ENCODE measurements at places on chromosomes 4 and X.
A peak's percentile ranks its signal among the peaks of the same experiment; 100 is the strongest.

DNA sequence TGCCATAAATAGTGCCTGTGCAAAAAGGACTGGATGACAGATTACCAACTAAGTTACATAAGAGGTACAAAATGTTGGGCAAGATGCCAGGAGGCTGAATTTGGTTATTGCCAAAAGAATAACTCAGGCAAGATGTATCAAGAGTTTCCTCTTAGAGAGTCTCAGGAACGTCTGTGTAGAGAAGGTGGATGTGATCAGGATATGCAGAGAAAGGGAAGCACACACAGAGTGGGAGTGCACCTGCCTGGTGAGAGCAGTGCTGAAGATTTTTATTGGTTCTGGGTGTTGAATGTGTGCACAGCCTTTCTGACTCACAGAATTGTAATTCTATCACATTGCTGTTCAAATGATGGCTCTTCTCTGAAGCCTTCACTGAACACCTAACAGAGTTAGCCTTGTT, 156.8 kb upstream of the HS3ST1 start:
- no peak for DNase-seq

GRCh38 chr4:6620296-6620695, 20.2 kb upstream of the MRFAP1 start:
- DNase-seq: no peak

GRCh38 chr4:185358514-185358913, 37.2 kb downstream of the LRP2BP start:
- no peak for DNase-seq

DNA sequence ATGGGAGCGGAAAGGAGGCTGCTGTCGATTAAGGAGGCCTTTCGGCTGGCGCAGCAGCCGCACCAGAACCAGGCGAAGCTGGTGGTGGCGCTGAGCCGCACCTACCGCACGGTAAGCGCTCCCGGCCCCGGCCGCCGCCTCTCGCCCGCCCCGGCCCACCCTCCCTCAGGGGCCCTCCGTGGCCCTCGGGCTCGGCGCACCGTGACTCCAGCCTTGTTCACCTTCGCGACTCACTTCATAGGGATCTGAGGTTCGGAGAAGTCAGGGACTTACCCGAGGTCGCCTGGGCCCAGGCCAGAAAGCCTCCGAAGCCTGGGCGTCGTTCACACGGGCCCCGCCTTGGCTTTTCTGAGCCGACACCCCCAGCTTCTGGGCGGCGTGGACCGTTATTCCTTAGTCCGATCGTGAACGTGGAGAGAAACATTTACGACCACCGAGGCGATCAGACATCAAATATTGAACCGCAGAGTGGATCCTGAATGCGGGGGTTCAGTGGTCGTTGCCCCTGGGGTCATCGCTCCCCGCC, 362 bp downstream of the NCAPG start:
- no peak for DNase-seq

- DNase-seq: peak; percentile 98
These were observed 8.6 kb upstream of the ZNF157 start for GRCh38 chrX:47361538-47362511.

GRCh38 chr4:158823461-158823873, 54.6 kb downstream of the FNIP2 start:
- DNase-seq: no peak

DNA sequence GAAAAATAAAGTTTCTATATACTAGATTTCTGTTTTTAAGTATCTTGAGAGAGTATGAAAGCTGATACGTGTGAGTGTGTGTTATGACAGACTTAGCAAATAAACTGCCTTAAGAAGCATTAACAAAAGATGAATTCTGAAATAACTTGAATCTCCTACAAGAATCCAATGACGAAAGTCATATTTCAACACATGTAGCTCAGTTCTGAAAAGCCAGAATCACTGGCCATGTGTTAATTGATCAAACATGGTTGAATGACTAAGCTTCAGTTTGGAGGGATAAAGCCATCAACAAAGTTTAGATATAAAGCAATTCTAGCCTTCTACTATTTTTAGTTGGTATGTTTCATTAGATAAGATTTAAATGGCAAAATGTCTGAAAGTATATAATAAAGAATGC, 88.5 kb upstream of the ETNPPL start:
- DNase-seq: no peak

DNA sequence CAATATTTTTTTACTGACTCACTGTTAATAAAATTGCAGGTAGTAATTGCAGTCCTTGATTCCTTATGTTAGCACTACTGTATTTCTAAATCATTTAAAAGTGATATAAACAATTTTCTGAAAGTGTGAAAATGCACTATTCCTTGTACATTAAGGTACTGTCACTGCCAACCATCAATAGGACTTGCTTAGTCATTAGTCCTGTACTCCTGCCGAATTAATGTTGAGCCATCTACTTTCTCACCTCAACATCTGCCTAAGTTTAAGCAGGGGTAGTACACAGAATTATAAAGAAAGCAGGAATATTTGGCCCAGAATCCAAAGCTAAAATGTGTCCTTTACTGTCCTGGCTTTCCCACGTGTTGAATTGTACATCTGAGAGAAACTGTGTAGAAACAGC, 87.0 kb upstream of the TRPC3 start:
- peak; percentile 4 for DNase-seq

DNA sequence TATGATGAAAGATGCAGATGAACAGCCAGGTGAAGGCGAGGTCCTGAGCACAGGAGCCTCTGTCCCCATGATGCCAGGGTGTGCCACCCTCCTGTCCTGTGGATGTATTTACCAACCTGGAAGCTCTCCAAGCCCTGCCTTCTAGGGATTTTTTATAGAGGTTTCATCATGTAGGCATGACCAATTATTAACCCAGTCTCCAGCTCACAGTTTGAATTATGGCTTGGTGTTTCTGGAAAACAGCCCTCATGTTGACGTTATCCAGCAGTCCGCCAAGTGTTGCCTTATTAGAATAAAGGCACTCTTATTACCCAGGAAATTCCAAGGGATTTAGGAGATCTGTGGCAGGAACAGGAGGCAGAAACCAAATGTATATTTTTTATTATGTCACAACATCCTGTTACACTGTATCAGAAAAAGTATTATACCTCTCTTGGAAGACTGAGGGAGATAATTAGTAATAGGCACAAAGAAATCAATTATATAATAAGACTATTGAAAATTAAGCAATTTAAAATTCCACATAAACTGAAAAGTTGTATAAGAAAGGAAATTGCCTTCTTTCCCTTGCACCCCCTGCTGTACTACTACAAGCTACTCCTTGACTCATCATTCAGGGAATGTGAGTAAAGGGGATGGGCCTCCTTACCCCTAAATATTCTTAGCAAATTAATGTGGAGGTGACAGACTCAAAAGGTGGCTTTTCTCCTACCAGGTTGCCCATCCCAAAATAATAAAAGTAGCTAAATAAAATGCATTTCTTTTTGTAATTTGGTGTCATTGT, 129.6 kb downstream of the ZNF330 start:
- DNase-seq: no peak

- no peak for DNase-seq
These were observed 646 bp downstream of the DOK7 start for GRCh38 chr4:3463556-3464348.

GRCh38 chr4:159966746-159967145, 863.9 kb downstream of the RAPGEF2 start:
- DNase-seq: peak; percentile 4

DNA sequence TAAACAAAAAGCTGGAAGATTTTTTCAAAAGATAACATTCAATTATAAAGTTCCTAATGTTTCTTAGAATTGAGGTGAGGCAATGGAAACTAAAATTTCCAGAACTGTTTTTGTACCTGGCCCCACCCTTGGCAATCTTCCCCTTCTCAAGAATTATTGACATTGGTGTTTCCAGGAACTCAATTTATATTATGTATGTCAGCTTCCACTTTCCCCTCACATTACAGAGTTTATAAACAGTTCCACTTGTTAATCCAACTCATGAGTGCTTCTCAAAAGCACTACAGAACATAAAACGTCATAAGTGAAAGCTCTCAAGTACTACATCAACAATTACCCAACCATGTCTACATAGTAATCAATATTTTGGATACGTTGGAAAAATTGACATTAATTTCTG, 107.4 kb downstream of the FAM13A start:
- no peak for DNase-seq

- peak; percentile 27 for DNase-seq
These were observed 481 bp downstream of the UTP3 start for GRCh38 chr4:70688795-70689231.

DNA sequence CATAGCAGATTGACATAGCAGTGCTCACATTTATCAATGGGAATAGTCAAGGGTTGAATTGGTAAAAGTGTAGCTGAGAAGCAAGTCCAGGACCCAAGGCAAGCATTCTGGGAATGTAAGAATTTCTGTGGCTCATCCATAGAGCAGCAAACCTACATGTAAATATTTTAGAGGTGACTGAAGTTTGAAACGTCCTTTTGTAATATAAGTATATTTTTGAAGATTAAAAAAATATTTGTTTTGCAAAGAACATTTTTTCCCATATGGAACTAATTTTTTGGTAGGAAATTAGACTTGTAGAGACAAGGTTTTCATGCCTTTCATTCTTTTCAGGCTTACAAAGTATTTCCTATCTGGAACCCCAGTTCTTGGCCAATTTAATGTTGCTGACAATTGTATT, 104.0 kb downstream of the TEX13A start:
- no peak for DNase-seq

- DNase-seq: no peak
These were observed 65.1 kb downstream of the WNK3 start for GRCh38 chrX:54292755-54293154.

GRCh38 chr4:151429957-151430570, 21.1 kb downstream of the FHIP1A start:
- no peak for DNase-seq

DNA sequence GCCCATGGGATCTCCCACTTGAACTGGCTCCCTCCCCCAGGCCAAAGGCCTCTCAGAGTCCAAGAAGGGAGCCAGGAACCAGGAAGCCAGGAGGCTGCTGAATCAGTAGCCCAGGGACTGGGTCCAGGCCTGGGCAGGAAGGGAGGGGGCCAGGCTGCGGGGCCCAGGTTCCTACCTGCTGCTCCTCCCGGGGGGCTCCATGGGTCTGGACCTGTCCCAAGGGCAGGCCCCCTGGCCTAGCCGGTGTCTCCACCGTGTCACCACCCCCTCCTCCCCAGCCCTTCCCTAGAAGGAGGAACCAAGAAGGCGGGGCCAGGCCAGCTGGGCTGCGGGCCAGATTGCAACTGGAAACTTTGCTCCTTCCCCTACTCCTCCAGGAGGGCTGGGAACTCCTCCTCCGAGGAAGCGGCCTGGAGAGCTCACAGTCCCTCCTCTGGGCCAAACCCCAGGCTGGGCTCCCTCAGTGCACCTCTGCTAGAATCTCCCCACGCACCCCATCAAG, at the start of gene IQSEC2:
IQSEC2 (minus strand) TSS at position 264 of the 502 bp plus-strand sequence.
- DNase-seq: peak; percentile 70

DNA sequence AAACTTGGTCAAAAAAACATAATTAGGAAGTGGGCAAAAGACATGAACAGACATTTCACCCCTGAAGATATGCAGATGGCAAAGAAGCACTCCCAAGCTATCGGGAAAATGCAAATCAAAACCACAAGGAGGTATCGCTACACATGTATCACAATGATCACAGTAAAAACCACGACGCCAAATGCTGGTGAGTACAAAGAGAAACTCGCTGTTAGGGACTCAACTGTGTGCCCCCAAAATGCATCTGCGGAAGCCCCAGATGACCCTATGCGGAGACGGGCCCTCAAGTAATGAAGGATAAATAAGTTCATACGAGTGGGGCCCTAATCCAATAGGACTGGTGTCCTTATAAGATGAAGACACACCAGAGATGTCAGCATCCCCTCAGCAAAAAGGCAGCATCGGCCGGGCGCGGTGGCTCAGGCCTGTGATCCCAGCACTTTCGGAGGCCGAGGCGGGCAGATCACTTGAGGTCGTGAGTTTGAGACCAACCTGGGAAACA, 10.2 kb downstream of the GAK start:
- DNase-seq: no peak

DNA sequence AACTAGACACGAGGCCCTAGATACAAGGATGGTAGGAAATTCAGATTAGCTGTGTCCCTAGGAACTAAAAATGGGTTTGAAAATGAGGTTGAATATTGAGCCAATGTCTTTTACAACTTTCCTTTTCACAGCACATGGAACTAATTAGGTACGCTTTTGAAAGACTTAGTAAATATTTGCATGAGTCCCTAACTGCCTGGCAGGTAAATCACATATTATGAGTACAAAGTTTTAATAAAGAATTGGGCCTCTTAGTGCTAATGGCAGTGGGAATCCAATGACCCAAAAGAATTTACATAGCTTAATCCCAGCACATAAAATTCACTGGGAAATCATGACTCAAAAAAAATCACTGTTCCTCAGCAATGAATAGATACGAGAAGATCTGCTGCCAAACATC, 16.8 kb downstream of the MUC7 start:
- no peak for DNase-seq

GRCh38 chr4:6689506-6689960, 4.1 kb upstream of the S100P start:
- no peak for DNase-seq

- no peak for DNase-seq
These were observed 90.7 kb downstream of the NDST3 start for GRCh38 chr4:118124997-118125396.

DNA sequence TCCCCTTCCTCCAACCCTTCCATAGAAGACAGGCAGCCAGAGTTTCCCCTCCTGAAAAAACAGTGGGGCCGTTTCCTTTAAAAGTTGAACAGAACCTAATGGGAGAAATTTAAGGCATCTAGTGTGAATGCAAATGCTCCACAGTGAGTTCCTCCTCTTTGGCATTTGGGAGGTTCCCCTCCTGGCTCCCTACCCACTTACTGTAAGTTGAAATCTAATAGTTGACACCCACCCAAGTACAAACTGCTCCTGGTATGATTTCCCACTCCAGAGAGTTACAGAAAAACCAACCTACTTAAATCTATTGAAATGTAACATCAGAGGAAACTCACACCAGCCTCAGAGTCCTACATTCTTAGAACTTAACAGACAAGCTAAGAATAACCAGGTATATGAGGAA, 17.6 kb downstream of the ENPEP start:
- DNase-seq: no peak

GRCh38 chr4:21845663-21846062, 102.9 kb downstream of the KCNIP4 start:
- peak; percentile 24 for DNase-seq

GRCh38 chr4:10421344-10422055, 35.7 kb downstream of the ZNF518B start:
- DNase-seq: no peak

- DNase-seq: no peak
These were observed 260.6 kb upstream of the DIAPH2 start for GRCh38 chrX:96424007-96424406.

DNA sequence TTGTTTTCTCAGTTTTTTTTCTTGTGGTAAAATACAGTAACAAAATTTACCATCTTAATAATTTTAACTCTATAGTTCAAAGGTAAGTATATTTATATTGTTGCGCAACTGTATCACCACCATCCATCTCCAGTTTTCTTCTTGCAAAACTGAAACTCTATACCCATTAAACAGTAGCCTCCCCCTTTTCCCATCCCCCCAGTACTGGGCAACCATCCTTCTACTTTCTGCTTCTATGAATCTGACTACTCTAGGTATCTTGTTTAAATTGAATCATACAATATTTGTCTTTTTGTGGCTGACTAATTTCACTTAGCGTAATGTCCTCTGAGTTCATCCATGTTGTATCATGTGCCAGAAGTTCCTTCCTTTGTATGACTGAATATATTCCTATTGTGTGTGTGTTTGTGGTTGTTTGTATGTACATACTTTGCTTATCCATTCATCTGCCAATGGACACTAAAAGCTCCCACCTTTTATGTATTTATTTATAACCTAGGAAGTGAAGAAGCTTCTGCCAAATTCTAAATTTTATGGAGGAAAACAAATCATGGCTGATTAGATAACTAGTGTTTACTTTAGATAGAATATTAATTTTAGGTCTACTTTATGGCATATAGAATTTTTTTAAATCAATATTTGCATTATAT, 10.0 kb downstream of the ABHD18 start:
- DNase-seq: no peak

All from NCI-H82 (cell line).